ENCODE measurements at places on chromosomes 13 and 19. TPM values are rescaled to one million over a fixed set of nuclear protein-coding genes. Genes with fewer than 3 reads are reported as not detected.

Gene PSG5
- total RNA-seq: not detected

Gene KLK4
- total RNA-seq: 0.48 TPM

Gene SPACA4
- total RNA-seq: not detected

Gene RGL3
- total RNA-seq: not detected

Gene PSPN
- 1.2 TPM for total RNA-seq

Gene PCDH20
- total RNA-seq: 1.1 TPM

Measured in SJCRH30 (cell line).